Glomerular endothelial cell (primary cell): ENCODE measurements at places on chromosomes 7 and 10.

GRCh38 chr7:139674752-139675126, 103.1 kb downstream of the HIPK2 start:
- DNase-seq: no peak

- DNase-seq: no peak
Measured at GRCh38 chr10:125551247-125551646, 131.7 kb downstream of the TEX36 start.

GRCh38 chr10:93746844-93747284, 10.9 kb upstream of the LGI1 start:
- no peak for DNase-seq

GRCh38 chr7:16697507-16698199, 51.7 kb downstream of the BZW2 start:
- no peak for DNase-seq

DNA sequence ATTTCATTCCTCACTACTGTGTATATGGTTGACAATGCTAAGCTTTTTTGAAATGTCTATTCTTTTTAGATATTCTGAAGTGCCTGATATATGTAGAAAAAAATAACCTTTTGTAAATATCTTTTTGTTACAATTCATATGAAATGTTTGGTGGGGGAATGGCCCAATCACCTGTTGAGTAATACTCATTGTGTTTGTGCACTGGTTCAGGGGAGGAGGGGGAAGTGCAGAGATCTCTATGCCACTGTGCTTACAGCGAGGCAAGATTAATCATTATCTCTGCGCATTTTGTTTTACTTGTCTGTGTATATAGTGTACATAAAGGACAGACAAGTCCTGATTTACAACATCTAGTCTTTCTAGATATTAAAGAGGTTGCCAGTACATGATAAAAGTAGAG, 25.2 kb downstream of the NUP42 start:
- no peak for DNase-seq

DNA sequence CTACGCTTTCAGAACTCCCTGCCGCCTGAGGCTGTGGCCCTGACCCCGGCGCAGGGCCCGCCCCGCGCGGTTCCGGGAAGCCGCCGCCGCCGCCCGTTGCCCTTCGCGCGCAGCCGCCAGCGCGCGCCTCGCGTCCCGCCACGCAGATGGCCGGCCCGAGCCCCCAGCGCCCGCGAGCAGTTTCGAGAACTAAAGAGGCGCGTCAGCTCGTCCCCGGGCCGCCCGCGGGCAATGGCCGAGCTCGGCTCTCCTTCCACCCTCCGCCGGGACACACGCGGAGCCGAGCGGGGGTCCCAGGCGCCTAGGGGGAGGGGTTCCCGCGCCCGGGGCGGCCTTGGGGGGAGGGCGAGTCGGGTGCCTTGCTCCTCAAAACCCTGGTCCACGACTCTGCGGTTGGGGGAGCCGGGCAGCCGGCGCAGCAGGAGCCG, 1.8 kb downstream of the HNRNPF start:
- no peak for DNase-seq

DNA sequence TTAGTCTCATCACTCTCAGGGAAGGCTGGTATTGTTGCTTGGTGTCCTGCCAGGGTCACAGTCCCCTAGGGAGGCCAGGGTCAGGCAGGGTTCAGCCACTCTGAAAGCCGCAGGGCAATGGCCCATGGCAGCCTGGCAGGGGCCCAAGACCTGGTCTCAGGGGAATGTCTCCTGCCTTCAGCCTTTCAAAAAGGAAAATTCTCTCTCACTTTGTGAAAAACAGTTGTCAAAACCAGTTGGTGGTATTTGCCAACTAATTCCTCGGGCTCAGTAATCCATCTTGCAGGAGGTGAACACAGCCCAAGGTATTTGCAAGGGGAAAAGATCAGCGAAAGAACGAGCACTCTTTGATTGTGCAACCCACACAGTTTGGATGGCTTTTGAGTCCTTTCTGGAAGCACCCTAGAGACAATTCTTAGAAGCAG, 101.5 kb downstream of the JCAD start:
- no peak for DNase-seq

DNA sequence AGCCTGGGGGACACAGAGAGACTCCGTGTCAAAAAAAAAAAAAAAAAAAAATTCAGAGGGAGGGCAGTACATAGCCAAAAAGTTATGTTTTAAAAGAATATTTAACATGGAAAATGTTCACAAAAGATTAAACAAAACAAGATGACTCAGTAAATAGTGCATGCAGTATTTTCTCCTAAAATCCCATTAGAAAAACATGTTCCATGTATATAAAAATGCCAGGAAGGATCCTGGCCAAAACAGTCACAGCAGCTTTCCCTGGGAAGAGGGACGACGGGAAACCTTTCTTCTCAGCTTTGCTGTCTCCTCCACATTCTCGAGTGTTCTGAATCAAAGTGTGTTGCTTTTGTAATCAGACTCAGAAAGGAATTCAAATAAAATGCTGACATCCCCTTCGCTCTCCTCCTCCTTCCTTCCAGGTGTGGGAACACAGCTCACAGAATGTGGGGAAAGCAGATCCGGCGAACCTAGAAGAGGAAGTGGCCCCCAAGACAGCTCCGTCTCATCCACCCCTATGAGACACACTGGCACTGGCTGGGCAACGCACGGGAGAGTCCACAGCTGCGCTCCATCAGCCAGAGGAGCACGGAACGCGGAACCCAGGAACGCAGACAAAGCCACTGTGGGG, 139.4 kb downstream of the MAD1L1 start:
- DNase-seq: no peak

GRCh38 chr7:139783647-139784385, 6.0 kb upstream of the HIPK2 start:
- no peak for DNase-seq

DNA sequence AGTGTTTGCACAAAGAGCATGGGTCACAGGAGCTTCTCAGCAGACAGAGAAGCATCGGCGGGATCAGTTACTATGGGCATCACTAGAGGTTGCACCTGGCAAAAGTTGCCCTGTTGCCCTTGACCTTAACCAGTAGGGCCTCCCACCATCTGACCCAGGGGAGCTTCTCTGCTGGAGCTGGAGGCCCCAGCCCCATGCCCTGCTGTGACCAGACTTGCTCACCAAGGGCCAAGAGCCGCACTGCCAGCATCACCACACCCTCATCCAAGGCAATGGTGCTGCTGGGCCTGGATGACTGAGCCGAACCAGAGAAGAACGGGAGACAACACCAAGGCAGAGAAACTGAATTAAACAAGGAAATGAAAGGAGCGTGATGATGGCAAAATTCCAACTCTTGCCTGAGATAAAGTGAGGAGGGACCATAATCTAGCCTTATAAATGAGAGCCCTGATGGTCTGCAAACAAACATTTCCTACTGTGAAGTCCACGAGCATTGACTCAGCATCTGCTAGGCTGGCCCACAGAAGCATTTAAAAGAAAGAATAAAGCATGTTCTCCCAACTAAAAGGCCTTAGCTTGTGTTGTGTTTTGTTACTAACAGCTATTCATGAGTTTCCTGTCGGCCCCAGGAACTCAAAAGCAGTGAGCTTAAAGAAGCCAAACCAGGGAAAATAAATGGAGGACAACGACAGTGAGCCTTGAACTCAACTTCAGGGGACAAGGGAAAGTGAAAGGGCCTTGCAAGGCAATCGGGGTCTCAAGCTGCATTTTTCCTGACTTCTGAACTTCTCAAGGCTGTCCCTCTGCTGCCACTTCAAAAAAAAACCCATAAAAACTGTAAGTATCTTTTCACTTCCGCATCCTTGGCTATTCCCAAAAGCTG, 60.4 kb downstream of the AFAP1L2 start:
- DNase-seq: no peak

- DNase-seq: no peak
Measured at GRCh38 chr7:30880125-30880720, 31.4 kb upstream of the AQP1 start.

GRCh38 chr10:71998840-71999194, 34.6 kb downstream of the CHST3 start:
- no peak for DNase-seq

GRCh38 chr7:154504918-154505317, 452.7 kb downstream of the DPP6 start:
- DNase-seq: no peak

DNA sequence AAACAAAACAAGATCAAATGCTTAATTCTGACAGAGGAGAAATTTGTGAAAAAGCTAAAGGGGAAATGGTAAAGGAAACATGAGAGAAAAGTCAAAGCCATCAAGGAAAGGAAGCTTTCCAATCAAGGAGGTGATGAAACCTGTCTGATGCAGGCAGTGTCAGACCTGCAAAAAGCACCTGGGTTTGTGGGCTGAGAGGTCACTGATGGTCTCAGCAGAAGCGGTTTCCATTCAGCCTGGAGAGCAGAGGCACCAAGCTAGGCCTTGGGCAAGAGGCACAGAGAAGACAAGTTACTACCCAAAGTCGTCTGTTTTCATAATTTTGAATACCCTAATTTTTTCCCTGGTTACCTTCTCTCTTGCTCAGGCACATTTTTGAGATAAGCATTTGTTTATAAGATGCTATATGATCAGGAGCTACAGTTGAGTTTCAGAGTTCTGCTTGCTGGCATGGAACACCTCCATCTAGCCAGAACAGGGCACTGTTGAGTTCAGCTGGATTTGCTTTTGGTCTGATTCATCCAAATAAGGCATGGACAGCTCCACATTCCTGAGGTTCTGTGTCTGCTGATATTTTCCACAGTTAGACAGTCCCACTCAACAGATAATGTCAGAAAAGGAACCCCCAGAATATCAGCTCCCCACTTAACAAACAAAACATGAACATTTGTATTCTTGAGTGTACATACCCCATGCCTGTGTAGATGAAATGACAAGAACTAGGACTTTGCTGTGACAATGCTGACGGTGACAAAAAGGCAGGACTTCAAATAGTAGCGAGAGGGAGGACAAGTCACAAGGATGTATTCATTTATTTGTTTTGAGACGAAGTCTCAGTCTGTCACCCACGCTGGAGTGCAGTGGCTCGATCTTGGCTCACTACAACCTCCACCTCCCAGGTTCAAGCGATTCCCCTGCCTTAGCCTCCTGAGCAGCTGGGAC, 4.9 kb upstream of the PPIA start:
- DNase-seq: no peak

- no peak for DNase-seq
Measured at GRCh38 chr7:81611040-81611439, 158.8 kb downstream of the HGF start.

DNA sequence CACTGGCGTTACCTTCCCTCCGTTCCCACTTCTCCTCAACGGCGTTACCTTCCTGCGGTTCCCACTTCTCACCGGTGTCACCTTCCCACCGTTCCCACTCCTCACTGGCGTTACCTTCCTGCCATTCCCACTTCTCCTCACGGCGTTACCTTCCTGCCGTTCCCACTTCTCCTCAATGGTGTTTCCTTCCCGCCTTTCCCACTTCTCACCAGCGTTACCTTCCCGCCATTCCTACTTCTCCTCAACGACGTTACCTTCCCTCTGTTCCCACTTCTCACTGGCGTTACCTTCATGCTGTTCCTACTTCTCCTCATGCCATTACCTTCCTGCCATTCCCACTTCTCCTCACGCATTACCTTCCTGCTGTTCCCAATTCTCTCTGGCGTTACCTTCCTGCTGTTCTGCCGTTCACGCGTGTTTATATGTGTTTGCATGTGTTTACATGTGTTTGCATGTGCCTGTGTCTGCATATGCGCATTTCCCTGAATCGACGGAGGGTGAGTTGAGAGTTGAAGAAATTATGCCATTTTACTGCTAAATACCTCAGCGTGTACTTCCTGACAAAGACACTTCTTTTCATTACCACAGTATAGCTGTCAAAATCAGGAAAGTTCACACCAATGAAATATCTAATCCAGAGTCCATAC, 23.2 kb upstream of the CFAP46 start:
- no peak for DNase-seq

- DNase-seq: no peak
Measured at GRCh38 chr10:109956454-109957091, 33.3 kb upstream of the XPNPEP1 start.

GRCh38 chr10:50529660-50530059, 94.1 kb downstream of the SGMS1 start:
- DNase-seq: no peak

GRCh38 chr7:117014673-117015133, 61.4 kb downstream of the ST7 start:
- no peak for DNase-seq

DNA sequence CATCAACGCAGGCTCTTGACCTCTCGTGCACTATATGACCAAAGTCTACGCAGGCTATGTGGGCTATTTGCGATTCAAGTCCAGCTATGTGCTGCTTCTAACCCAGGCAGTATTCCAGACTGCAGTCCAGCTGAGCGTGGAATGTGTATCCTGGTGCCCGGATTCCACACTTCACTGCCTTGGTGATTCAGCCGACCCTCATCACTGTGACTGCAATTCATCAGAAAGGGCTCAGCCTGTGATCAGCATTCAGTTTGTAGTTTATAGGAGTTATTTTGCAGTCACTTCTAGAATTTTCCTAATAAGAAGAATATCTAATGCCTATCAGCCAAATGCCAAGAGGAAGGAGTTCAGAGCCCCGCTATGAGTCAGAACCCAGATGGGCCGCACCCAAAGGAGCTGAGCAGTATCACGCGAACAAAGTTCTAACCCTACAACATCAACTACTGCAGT, 119.8 kb upstream of the LANCL2 start:
- no peak for DNase-seq

- DNase-seq: no peak
Measured at GRCh38 chr10:77944519-77944918, 18.0 kb upstream of the DLG5 start.

DNA sequence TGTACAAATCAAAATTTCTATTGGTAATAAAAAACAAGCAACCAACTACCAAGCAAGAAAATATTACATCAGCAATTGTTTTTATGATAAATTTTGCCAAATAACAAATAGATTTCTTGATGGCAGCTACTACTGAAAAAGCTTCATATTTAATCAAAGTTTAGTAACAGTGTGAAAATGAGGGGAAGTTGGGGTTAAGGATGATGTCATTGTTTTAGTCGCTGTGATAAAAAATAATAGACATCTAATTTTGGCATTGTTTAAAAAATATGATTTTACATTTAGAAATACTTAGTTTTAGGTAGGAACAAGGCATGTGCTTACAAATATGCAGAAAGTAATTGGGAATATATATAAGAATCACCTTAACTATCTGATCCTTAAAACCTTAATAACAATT, 145.9 kb downstream of the CNTNAP2 start:
- no peak for DNase-seq

- DNase-seq: no peak
Measured at GRCh38 chr10:126521399-126521798, 133.1 kb upstream of the ADAM12 start.

DNA sequence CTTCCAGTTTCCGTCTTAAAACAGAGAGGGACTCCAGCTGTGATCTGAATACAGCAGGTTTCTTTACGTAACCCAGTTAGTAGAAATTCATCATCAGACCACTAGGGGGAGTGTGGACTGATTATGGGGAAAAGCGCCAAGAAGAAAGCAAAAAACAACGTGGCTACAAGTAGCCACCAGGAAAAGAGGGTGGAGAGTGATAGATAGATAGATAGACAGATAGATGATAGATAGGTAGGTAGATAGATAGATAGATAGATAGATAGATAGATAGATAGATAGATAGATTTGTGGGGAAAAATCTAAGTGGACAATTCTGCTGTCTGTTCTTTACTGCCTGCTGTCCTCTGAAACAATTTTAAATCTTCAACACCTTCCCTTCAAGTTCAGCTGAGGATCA, 12.7 kb upstream of the AKR1B10 start:
- peak; percentile 66 for DNase-seq
